ENCODE measurements at places on chromosomes 5 and 9.

GRCh38 chr5:166436872-166437271 lies 1854.6 kb upstream of the WWC1 start:
- DNase-seq, result no peak

DNA sequence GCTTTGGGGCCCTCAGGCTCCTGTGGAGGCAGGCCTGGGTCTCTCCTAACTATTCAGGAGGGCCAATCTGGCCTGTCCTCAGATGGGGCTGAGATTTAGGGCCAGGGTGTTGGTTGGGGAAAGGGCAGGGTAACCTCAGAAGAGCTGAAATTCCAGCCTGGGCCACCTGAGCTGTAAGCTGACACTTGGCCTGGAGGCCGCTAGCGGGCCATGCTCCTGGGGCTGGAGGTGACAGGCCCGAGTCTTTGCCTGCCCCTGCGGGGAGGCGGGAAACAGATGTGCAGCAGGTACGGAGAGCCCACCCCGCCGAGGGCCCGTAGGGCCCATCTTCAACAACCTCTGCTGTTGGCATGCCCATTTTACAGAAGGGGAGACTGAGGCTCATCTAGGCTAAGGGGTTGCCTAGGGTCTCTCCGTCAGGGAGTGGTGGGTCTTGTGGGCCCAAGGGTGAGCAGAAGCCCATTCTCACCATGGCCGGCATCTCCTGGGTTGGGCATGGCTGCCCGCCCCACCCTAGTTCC lies 69.5 kb downstream of the RXRA start:
- DNase-seq, result no peak

DNA sequence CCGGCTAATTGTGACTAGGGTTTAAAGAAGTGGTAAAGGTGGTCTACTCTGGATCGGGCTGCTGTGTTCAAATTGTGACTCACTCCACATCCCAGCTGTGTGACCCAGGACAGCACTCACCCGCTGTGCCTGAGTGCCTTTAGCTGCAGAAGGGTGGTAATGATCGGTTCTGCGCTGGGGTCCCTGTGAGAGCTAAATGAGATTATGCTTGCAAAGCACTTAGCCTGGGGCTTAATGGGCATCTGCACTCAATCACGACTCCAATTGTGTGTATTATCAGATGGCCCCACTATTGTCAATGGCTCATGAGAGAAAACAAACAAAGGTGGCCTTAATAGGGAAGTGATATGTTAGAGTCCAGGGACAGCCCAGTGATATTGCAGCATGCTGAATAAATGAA lies 25.1 kb upstream of the TBC1D2 start:
- peak; percentile 44 for DNase-seq

- DNase-seq, result no peak
These were observed 1746.4 kb downstream of the EFNA5 start for GRCh38 chr5:105924366-105924765.

- no peak for DNase-seq
These were observed 8.5 kb downstream of the POLR3G start for GRCh38 chr5:90483206-90483605.

- DNase-seq, result no peak
These were observed 73.6 kb downstream of the ANKRD55 start for GRCh38 chr5:56159521-56159947.

Measured in D341Med (cell line).